CD8-positive, alpha-beta memory T cell (primary cell): ENCODE measurements at places on chromosomes 1 and 21.
A peak's percentile ranks its signal among the peaks of the same experiment; 100 is the strongest.

DNA sequence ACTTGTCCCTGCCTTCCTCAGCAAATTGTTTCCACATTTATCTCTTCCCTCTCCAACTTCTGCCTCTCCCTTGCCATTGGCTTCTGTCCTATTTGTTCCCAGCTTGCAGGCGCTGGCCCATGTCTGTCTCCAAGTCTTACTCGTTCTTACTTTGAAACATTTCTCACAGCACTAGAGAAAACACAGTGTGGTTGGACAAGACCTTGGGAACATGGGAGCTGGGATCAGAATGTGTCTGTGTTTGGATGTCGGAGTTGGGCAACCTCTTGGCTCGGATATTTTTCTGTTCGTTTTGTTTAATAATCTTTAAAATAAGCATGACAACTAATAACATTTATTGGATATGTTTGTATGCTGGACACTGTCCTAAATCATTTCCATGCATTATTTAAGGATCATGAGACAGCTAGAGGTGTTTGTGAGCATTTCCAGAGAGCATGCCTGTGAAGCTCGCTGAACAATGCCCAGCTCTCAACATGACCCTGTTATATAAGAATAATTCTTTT is 5.9 kb upstream of the BRWD1 start:
- DNase-seq: no peak

- no peak for DNase-seq
These were observed 12.8 kb downstream of the PMVK start for GRCh38 chr1:154923695-154924094.

- DNase-seq: no peak
These were observed 47.4 kb downstream of the PTPRC start for GRCh38 chr1:198686069-198686728.

DNA sequence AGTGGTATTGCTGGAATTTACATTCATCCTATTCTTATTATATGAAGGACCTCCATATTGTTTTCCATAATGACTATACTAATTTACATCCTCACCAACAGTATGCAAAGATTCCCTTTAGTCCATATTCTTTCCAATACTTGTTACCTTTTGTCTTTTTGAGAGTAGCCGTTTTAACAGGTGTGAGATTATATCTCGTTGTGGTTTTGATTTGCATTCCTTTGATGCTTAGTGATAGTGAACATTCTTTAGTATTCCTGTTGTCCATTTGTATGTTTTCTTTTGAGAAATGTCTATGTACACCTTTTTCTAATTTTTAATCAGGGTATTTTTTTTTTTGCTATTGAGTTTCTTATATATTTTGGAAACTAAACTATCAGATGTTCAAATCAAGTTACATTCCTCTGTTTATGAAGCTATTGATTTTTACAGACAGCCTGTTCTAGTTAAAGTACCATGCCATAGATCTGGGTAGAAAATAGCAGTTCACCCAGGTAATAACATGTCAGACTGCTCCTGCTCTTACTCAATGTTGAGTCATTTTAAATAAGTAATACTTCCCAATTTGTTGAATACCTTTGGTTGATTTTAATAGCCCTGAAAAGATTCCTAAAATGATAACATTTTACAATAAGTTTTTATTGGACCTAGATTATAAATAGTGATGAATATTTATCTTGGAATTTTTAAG is 1108.7 kb downstream of the NCAM2 start:
- no peak for DNase-seq

- no peak for DNase-seq
These were observed 11.0 kb upstream of the LHX4 start for GRCh38 chr1:180218806-180219765.

GRCh38 chr1:26767714-26768113 is 20.0 kb upstream of the PIGV start:
- no peak for DNase-seq

DNA sequence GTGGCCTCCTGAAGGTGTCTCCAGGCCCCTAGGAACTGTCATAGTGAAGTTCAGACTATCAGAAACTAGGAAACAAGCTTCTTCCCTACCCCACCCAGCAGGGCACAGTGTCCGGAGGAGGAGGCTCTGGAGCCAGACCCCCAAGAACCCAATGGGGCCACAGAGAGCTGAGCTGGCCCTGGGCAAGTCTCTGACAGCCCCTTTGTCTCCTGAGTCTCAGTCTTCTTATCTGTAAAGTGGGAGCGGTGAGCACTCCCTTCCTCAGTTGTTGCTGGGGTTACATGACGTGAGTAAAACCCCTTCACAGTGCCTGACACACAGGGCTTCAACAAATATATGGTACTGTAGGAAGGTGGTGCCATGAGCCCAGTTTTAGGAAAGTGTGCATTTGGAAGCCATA is 675.8 kb downstream of the MATN1 start:
- no peak for DNase-seq

GRCh38 chr1:8017495-8018197 is 8.5 kb downstream of the ERRFI1 start:
- no peak for DNase-seq

DNA sequence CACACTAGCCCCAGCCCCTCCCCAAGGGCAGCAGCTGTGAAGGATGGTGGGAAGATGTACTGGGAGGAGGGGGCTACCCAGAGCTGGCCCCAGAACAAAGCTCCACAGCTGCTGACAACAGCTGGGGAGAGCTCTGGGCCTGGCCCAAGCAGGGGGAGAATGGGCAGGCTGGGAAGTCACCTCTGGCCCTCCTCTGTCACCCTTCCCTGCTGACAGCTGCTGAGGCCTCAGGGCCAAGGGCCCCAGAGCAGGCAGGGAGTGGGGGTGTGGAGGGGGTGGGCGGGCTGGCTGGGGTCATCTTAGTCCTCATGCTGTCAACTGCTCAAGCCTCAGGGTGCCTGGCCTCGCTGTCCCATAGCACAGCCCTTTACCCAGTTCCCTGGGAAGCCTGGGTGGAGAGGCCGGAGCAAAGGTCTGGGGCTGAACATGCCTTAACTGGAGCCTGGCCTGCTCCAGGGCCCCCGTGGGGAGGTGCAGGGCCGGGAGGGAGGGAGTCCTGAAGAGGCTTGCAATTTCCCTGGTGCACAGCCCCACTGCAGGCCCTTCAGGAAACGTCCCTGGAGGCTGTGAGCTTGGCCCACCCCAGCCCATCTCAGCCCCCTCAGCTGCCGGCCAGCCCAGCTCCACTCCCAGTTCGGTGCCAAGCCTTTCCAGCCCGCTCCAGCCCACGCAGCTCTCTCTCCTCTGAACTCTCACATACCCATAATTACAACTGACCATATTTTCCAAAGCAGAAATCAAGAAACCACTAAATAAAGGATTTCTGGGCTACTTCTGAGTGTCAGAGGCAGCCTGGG is 25.7 kb downstream of the HSPG2 start:
- DNase-seq: no peak

- no peak for DNase-seq
These were observed 257.8 kb upstream of the TMEM51 start for GRCh38 chr1:14895727-14896126.

GRCh38 chr21:28754127-28754611 is 238.5 kb downstream of the LTN1 start:
- no peak for DNase-seq

- no peak for DNase-seq
These were observed 36.0 kb downstream of the FAM177B start for GRCh38 chr1:222772996-222773379.

DNA sequence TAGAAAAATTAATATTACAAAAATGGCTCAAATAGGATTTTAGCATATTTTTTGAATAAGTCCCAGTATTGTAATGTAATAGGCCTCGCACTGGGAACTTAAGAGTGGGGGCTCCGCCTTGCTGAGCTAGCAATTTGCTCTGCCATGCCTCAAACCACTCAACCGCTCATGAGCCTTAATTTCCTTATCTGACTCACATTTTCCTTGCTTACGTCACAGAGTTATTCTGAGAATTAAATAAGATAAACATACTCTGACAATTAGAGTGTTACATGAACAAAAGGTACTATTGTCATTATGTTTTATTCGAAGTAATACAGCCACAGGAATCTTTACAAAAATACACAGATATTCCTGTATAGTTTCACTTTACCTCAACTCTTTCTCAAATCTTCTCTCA is 108.1 kb downstream of the SLC44A5 start:
- no peak for DNase-seq

- no peak for DNase-seq
These were observed 27.3 kb upstream of the ZNF362 start for GRCh38 chr1:33228935-33229487.

GRCh38 chr1:145978854-145979745 is 14.6 kb downstream of the POLR3GL start:
- peak; percentile 80 for DNase-seq
